ENCODE measurements at places on chromosomes 5 and 9. TPM values are rescaled to one million over a fixed set of nuclear protein-coding genes. Genes with fewer than 3 reads are reported as not detected.

The CCDC192 gene
- total RNA-seq, result not detected

- no peak for DNase-seq
Measured at GRCh38 chr9:71819115-71819739, 50.9 kb upstream of the CEMIP2 start.

GRCh38 chr5:159338118-159338517 lies 7.8 kb upstream of the IL12B start:
- DNase-seq, result no peak

DNA sequence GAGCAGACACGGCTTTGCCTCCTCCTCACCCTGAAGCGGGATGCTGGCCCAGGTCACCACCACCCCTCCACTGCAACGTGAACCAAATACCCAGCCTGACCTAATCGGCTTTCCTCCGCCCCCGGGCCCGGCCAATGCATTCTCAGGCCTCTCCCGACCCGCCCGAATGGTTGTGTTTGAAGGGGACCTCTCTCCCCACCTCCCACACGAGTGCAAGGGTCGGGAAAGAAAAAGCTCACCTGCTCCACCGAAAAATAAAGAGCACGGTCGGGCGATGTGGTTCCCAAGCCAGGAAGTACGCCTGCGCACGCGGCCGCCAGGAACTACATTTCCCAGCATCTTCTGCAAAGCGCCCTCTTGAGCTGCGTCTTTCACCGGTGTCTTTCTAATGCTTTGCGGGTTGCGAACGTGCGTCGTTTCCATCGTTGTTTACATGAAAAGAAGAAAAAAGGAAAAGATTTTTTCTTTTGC lies at the start of gene ZNF883:
Gene ZNF883 (minus strand): TSS at position 282 of the 471 bp plus-strand sequence.
- no peak for DNase-seq

DNA sequence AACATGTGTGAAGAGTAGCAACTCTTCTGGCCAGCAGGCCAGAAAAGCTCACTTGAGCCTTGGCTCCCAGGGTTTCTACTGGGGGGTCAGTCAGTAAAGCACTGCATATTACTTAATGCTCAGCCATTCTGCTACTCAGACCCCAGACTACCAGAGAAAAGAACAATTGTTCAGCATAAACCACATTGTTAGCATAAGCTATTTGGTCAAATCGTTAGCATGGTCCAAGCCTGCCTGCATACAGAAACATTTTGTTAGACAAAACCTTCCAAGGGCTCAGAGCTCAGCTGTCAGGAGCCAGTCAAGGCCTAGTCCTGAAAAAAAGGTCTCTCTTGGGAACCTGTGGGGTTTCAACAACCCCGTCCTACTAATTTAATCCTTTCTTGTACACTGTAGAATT lies 449.3 kb downstream of the PRR16 start:
- DNase-seq, result no peak

The INSL4 gene
- not detected for total RNA-seq

The MRNIP gene
- total RNA-seq, result 15.3 TPM

DNA sequence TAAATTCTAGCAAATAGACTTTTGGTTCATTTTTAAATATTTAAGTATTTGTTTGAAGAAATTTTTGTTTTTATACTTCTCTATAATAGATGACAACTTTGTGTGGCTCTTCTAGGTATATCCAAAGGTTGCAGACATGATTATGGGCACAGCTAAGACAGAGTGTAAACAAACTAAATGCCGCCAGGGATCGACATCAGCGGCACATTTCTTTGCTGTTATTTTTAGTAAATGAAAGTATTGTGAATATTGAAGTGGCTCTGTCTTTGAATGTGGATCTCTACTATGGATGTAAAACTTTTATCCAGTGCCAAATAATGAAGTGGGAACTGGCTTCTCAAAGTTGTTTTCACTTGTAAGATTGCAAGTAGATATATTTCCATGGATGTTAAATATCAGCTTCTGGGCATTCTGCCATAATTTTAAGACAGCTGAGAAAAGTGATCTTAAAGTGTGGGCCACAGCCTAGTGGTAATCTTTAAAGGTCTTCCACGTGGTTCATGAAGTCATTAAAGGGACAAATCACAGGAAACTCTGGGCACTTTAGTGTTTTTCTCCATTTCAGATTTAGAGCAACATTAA lies 589.9 kb downstream of the ZNF608 start:
- DNase-seq, result no peak

DNA sequence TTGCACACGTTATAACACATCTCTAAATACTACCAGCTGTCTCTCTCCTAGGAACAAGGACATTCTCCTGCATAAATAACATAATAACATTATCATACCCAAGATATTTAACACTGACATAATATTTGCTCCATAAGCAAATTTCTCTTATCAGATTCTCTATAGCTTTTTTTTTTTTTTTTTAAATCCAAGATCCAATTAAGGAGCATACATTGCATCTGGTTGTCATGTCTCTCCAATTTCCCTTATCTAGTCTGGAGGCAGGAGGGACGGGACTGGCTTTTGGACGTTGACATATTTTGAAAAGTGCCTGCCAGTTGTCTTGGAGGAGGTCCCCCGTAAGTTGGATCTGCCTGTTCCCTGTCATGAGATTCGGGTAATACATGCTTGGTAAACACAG lies 76.6 kb downstream of the RAPGEF1 start:
- DNase-seq, result no peak

DNA sequence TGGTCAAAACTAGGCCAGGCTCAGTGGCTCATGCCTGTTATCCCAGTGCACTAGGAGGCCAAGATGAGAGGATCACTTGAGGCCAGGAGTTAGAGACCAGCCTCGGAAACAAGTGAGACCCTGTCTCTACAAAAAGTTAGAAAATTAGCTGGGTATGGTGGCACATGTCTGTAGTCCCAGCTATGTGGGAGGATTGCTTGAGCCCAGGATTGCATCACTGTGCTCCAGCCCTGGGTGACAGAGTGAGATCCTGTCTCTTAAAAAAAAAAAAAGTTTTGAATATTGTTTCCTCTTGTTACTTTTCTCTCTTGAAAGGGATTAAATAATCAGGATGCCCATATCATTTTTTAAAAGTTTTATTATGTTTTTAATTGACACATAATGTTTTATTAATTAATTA lies 7.6 kb downstream of the ARHGEF37 start:
- DNase-seq, result no peak

DNA sequence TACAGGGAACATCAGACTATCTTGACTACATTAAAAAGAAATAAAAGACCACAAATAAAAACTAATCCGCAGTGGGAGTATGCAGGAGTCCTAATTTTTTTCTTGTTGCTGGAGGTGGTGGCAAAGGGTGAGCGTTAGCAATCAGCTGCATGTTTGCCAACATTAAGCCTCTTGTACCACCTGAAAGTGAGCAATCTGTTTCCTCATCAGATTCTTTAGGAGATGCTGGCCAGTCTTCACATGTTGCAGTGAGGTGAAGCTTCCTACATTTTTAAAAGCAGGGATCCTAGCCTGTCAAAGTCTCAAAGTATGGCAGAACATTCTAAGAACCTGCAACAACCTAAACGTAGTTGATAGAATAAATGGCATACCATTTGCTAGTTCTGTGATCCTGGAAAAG lies 162.2 kb upstream of the MEF2C start:
- no peak for DNase-seq

DNA sequence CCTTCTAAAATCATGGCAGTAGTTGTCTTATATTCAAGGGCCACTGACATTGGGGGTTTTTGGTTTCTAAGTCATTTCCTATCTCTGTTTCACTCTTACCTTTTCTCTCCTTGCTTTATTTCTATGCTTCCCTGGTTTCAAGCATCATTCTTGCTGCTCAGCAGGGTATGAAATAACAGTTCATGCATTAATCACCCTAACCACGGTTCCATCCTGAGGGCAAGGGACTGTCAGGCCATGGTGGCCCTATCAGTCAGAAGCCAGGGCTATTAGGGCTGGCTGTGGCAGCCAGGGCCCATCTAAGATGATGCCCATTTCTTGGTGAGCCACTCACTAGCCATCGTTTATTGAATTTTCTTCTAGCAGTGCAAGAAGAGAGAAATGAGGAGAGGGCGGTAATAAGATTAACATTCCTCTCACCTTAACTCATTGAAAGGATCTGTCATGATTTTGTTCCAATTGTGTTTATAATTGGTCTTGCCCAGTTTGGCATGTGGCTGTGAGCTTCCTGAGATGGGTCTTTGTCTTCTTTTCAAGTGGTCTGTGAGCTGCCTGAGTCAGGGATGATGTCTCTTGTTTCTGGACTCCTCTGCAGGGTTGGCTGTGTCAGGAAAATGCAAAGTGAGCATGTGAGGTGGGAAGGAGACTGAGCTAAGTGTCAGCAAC lies 45.2 kb downstream of the CYSTM1 start:
- no peak for DNase-seq

DNA sequence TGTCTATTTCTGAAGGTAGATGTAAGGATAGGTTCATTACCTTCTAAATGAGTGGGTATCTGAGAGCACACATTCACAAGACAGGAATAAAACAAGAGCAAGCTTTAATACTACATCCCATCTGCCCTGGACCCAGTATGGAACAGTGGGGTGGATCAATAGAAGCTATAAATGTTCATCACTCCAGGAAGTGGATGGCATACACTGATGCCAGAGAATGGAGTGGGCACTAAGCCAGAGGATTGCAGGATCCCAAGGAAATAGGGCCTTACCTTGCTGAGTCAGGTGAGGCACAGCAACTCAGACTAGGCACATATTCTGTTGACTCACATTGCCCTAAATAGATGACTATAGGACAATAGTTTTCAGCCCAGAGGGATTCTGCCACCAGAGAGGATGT lies 21.3 kb upstream of the COX7C start:
- no peak for DNase-seq

DNA sequence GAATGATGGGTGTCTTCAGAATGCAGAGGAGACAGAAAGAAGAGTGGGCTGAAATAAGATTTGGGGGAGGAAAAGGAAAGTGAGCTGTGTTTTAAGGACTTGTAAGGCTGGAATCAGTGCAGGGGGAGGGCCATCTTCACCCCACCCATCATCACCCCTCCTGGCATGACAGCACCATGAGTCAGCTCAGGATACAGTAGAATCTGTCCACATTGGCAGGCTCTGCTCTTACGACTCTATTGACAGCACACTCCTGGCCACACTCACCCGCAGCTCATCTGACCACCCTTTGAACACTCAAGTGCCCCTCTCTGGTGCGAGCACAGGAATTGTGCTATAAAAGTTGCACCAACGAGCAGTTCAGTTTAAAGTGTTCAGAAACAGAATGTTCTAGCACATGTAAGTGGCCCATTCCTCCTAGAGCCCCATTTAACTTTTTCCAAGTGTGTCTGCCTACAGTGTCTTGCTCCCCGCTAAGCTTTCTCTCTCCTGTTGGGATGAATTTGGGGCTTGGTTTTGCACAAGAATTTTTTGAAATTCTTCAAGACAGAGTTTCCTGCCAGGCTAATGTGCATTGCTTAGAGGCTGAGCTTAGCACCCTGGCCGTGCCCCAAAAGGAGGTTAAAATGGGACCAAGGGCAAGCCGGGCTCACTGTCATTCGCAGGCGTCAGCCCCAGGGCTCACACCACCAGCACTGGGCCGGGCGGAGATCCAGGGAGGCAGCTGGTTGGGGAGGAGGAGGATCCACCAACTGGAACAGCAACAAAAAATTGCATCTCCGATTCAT lies 12.0 kb downstream of the ADRA1B start:
- DNase-seq, result peak; percentile 85

The ZNF354B gene
- total RNA-seq, result 8.2 TPM

GRCh38 chr5:32143617-32144377 lies 30.3 kb downstream of the GOLPH3 start:
- DNase-seq, result no peak

- no peak for DNase-seq
Measured at GRCh38 chr9:14031060-14031414, 282.9 kb downstream of the NFIB start.
